ENCODE measurements at places on chromosomes 5 and 9. TPM values are rescaled to one million over a fixed set of nuclear protein-coding genes. Genes with fewer than 3 reads are reported as not detected.

TXNDC8 gene
- not detected for total RNA-seq

GPX3 gene
- 6.3 TPM for total RNA-seq

GPR150 gene
- total RNA-seq, result 0.20 TPM

ANGPTL2 gene
- 17.8 TPM for total RNA-seq

TGFBI gene
- 16.9 TPM for total RNA-seq

RECK gene
- total RNA-seq, result 15.5 TPM

SOWAHA gene
- total RNA-seq, result not detected

PPP3R2 gene
- not detected for total RNA-seq

MEIKIN gene
- not detected for total RNA-seq

SH3PXD2B gene
- total RNA-seq, result 25.9 TPM

CTXN3 gene
- total RNA-seq, result not detected

PCDHGB5 gene
- total RNA-seq, result 8.7 TPM

MARCOL gene
- not detected for total RNA-seq

SLC27A6 gene
- not detected for total RNA-seq

POU5F2 gene
- total RNA-seq, result 0.46 TPM

RHOBTB3 gene
- 66.9 TPM for total RNA-seq

SEMA4D gene
- 2.8 TPM for total RNA-seq

ODF2 gene
- 32.8 TPM for total RNA-seq

TAF11L5 gene
- not detected for total RNA-seq

CPLANE1 gene
- 15.3 TPM for total RNA-seq

RNF183 gene
- total RNA-seq, result not detected

OR1J2 gene
- not detected for total RNA-seq

TLX3 gene
- not detected for total RNA-seq

ENTPD2 gene
- total RNA-seq, result not detected

CAPSL gene
- total RNA-seq, result not detected

TCERG1 gene
- total RNA-seq, result 30.6 TPM

SOX30 gene
- total RNA-seq, result not detected

LIFR gene
- total RNA-seq, result 37.4 TPM

SPEF2 gene
- total RNA-seq, result 0.88 TPM

NTRK2 gene
- total RNA-seq, result under 0.01 TPM

ANKRA2 gene
- 14.2 TPM for total RNA-seq

LTC4S gene
- total RNA-seq, result 0.66 TPM

OBP2B gene
- not detected for total RNA-seq

BARHL1 gene
- not detected for total RNA-seq

ADCY2 gene
- not detected for total RNA-seq

RETREG1 gene
- 0.14 TPM for total RNA-seq

BTNL8 gene
- not detected for total RNA-seq

LECT2 gene
- not detected for total RNA-seq

PCDHB7 gene
- 0.40 TPM for total RNA-seq

SCGB3A2 gene
- total RNA-seq, result not detected

CDKN2B-AS1 gene
- total RNA-seq, result 0.39 TPM

KCTD16 gene
- total RNA-seq, result 0.07 TPM

RXRA gene
- 19.0 TPM for total RNA-seq

FST gene
- 1.4 TPM for total RNA-seq

DMGDH gene
- 0.25 TPM for total RNA-seq

SLC4A9 gene
- not detected for total RNA-seq

CCNJL gene
- total RNA-seq, result 3.2 TPM

GDNF gene
- total RNA-seq, result not detected

PCDHA3 gene
- 0.18 TPM for total RNA-seq

DCTN3 gene
- total RNA-seq, result 107 TPM

PDZD2 gene
- total RNA-seq, result 1.6 TPM

PROB1 gene
- total RNA-seq, result 2.5 TPM

STXBP1 gene
- 19.0 TPM for total RNA-seq

ZNG1F gene
- total RNA-seq, result 20.4 TPM

SPDL1 gene
- total RNA-seq, result 34.1 TPM

PCDHGA6 gene
- 1.3 TPM for total RNA-seq

KIAA0825 gene
- 0.99 TPM for total RNA-seq
